AG09319 (cell line): ENCODE measurements at places on chromosomes 7 and 10.

DNA sequence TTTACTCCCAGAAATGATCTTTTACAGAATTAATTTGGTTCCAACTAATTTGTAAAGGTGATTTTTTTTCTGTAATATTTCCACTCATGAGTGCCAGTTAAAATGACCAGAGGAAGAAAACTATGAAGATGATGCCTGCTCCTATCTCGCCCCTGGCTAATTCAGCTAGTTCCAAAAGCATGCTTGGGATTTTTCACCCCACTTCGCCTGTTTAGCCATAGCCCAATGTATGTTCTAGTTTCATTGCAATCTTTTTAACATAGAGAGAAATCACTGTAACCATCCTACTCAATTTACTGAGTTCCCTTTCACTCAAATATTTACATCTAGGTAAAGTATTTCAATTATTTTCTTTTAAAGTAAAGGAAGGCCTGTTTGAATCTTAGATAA is 23.0 kb upstream of the STK17A start:
- DNase-seq = no peak

DNA sequence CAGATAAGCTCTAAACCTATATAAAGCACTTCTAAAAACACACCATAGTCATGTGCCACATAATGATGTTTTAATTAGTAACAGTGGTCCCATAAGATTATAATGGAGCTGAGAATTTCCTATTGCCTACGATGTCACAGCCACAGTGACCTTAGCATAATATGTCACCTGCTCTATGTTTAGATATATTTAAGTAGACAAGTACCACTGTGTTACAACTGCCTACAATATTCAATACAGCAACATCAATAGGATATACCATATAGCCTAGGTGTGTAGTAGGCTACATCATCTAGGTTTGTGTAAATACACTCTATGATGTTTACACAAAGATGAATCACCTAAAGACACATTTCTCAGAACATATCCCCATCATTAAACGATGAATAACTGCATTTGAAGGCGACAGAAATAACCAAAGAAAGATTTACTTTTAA is 24.5 kb downstream of the GPR22 start:
- no peak for DNase-seq

DNA sequence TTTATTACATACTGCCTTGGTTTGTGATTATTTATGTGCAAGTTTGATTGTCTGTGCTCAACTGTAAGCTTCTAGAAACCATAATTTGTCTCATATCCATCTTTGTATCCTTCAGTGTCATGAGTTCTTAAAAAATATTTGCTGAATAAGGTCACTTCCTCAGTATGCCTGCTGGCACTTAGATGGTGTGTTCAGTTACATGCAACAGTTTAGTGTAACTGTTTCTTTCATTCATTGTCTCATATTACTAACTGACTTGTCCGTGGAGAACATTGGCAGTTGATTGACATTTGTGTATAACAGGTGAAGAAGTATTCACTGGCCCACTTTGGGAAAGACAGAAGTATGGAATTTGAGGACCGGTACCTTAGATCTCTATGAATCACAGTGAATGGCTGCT is 236.9 kb downstream of the PRKG1 start:
- DNase-seq = no peak

- DNase-seq = no peak
These were observed 32.5 kb downstream of the MXI1 start for GRCh38 chr10:110239892-110240291.

DNA sequence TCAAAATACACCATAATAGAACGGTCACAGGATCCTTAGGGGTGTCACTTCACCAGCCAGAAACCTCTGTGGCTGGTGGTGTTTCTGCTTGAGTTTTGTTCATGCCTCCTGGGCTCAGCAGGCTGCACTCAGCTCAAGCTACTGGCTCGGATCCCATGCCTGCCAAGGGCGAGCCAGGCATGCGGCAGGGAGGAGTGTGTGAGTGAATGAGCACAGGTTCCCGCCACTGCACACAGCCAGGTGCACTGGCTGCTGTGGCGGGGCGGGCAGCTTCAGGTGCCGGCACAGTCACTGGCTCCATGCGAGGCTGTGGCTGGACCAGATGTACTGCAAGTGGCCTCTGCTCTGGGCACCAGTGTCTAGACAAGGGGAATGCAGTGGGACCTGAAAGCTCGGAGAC is 29.5 kb downstream of the CLDN12 start:
- no peak for DNase-seq

DNA sequence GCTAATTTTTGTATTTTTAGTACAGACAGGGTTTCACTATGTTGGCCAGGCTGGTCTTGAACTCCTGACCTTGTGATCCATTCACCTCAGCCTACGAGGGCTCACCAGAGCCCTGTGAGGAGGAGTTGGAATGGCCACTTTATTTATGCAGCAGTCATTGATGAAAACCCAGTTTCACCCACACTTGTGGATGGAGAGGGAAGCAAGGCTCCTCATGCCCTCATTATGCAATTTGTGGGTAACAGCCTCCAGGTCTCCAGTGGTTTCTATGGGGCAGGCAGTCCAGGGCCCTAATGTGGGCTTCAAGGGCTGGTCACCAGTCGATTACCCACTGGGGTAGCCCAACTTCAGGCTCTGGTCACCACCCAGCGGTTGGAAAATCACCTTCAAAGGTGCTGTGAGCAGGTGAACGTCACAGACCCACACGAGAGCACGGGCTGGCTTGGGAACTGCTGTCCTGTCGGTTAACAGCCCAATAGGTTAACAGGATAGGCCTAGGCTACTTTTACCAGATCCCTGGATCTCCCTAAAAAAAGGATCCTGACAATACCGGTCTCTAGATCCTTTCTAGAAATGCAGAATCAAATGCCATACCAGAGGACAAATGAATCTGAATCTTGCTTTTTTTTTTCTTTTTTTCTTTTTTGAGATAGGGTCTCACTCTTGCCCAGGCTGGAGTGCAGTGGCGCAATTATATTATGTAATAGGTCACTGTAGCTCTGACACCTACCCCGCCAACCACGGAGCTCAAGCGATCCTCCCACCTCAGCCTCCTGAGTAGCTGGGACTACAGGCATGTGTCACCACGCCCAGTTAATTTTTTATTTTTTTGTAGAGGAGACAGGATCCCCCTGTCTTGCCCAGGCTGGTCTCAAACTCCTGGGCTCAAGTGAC is 97.8 kb downstream of the SLC37A3 start:
- no peak for DNase-seq

GRCh38 chr10:106904209-106904608 is 260.3 kb downstream of the SORCS1 start:
- DNase-seq = no peak

DNA sequence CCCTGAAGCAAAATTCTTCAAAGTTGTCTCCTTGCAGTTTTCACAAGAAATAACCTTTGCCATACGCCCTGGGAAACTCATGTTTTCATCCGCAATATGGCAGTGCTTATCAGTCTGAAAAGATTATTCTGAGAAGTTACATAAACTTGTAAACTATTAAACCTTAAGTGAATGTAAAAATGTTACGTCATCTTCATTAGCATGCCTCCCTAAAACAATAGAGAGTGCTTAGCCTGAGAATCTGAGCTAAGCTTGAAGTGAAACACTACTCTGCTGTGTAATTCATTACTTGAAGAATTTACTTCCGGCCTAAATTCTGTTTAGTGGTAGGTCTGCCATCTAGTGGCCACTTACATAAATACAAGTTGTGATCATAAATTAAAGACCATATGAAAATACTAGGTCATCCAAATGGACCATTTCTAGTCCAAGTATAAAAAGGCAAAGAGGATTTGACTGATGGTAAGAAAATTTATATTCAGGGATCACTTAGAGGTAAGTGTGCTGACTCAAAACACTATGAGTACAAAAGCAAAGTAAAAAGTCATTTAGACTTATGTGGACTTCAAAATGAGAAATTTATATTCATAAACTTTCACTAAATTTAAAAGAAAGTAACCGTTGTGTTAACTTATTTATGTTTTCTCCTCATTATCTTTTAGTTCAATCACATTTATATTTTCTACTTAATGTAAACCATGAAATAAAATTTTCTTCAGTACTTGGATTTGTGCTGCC is 745.1 kb upstream of the LRRTM3 start:
- DNase-seq = peak; percentile 3
